Forelimb muscle (tissue), 1 donor: ENCODE measurements at places on chromosomes 13 and 19. TPM values are rescaled to one million over a fixed set of nuclear protein-coding genes. Genes with fewer than 3 reads are reported as not detected.

Gene KCNRG
- 1.00 TPM for polyA plus RNA-seq

DNA sequence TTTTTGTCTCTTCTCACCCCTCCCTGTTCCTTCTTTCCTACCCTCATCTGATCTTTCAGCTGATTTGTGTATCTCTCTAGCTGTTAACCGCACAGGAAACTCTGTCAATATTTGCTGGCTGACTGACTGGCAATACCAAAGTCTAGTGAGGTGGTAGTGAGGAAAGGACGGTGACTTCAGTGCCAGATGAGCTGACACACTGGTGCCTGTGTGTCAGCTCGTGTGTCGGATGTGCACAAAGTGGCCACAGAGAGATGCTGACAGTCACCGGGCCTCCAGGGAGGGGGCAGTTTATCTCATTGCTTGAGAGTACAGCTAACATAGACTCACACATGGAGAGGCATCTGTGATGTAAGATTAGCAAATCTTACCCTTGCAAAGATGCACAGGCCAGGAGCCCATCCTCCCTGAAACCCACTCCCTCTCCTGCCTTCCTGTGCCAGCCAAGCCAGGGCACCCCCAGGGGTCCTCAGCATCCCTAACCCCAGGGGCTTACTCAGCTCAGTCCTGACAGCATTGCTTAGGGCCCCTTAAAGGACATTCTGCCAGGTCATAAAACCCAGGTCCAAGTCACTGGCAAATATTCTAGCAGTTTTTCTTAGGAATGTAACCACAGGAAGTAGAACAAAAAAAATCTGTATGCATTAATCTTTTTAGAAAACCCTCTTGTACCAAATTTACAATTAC is 80.2 kb downstream of the SHISA2 start:
- no peak for DNase-seq

Gene VAV1
- 1.6 TPM for polyA plus RNA-seq

DNA sequence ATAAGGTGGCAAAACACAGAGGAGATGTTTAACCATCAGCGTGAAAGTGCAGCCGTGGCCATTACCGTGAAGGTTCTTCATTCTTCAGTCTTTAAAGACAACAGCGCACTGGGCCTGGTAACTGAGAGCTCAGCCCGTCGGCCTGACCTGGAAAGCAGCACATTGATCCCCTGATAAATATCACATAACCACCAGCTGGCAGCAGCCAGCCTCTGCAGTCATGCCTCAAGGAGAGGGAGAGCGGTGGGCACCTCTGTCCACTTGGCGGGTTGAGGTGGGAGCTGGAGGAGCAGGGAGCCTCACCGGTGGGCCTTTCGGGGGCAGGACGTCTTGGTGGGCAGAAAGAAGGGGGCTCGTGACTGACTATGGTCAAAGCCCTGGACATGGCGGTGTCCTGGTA is 58.1 kb downstream of the MCF2L start:
- DNase-seq, result no peak

Gene PCDH9
- 2.1 TPM for polyA plus RNA-seq

Gene DMAC2
- polyA plus RNA-seq, result 42.9 TPM

DNA sequence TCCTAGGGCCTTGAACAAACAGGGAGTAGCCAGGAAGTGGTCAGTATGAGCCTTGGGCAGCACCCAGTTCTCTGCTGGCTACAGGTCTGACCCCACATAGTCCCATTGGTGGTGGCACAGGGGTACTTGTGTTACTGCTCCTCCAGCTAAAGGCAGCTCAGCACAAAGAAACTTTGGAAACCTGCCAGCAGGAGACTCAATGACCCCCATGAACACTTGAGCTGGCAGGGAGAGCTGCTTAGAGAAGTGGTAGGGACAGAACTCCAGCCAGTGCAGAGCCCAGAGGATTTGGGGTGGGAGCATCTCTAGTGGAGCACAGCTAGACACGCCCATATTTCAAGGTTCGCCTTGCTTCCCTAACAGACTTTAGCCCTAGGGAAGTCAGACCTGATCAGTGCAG is 10.4 kb upstream of the ZNF586 start:
- DNase-seq, result no peak

DNA sequence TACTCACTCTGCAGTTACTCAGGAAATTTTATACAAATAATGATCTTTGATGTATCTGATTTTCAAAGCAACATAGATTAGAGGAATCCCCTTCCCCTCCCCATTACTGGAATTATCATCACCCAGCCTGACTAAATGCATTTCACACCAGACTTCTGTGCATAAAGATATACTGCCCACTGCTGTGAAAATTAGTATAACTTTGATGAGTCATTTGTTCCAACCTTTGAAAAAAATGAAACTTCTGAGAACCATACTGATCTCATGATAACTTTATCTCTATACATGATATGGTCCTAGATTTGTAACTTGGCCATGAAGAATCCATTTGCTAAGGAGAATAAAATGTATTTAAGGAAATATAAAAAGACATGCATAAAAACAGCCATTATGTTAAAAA is 63.9 kb downstream of the GPC6 start:
- no peak for DNase-seq
